ENCODE measurements at places on chromosomes 7 and 10. TPM values are rescaled to one million over a fixed set of nuclear protein-coding genes. Genes with fewer than 3 reads are reported as not detected.

KCNIP2 gene
- total RNA-seq: 0.98 TPM

HTR5A gene
- total RNA-seq: not detected

PVRIG gene
- 0.59 TPM for total RNA-seq

- no peak overlapping the region for H3K27ac ChIP-seq
- no peak overlapping the region for H3K4me3 ChIP-seq
- no peaks in the 10 kb centered on the region for H3K36me3 ChIP-seq
- no peaks in the 10 kb centered on the region for H3K27me3 ChIP-seq
Observed at GRCh38 chr7:117796889-117797288, 76.4 kb downstream of the CTTNBP2 start.

- no peaks in the 10 kb centered on the region for H3K4me1 ChIP-seq
- no peak overlapping the region for H3K4me3 ChIP-seq
- H3K27me3 ChIP-seq: no peaks in the 10 kb centered on the region
- H3K36me3 ChIP-seq: no peaks in the 10 kb centered on the region
- no peak overlapping the region for H3K27ac ChIP-seq
- DNase-seq: no peak
Observed at GRCh38 chr10:7485799-7486198, 75.0 kb upstream of the SFMBT2 start.

- no peaks in the 10 kb centered on the region for H3K27me3 ChIP-seq
- no peak overlapping the region for H3K4me3 ChIP-seq
Observed at GRCh38 chr7:83610649-83611304, 38.2 kb downstream of the SEMA3E start.

- no peaks in the 10 kb centered on the region for H3K36me3 ChIP-seq
- H3K4me1 ChIP-seq: no peaks in the 10 kb centered on the region
- no peak overlapping the region for H3K27ac ChIP-seq
- no peaks in the 10 kb centered on the region for H3K27me3 ChIP-seq
- no peak for DNase-seq
Observed at GRCh38 chr7:85021101-85021704, 165.7 kb downstream of the SEMA3D start.

GRCh38 chr7:29573567-29573966, 9.9 kb downstream of the PRR15 start:
- H3K27ac ChIP-seq: no peak overlapping the region
- no peak overlapping the region for H3K4me3 ChIP-seq
- H3K27me3 ChIP-seq: peaks cover 4% of the 10 kb centered on the region
- H3K4me1 ChIP-seq: no peaks in the 10 kb centered on the region
